Cardiac ventricle fibroblast (primary cell): ENCODE measurements at places on chromosomes 3 and 15. TPM values are rescaled to one million over a fixed set of nuclear protein-coding genes. Genes with fewer than 3 reads are reported as not detected.

ACAD9 gene
- 27.1 and 31.5 TPM in 2 replicates for total RNA-seq

RFT1 gene
- 8.6 and 10.4 TPM in 2 replicates for total RNA-seq

HAPLN3 gene
- total RNA-seq = 4.4 and 4.7 TPM in 2 replicates

CRYGS gene
- 1.1 and 2.2 TPM in 2 replicates for total RNA-seq

ATP13A5 gene
- total RNA-seq = not detected in 2 replicates

CCPG1 gene
- 39.9 and 55.3 TPM in 2 replicates for total RNA-seq

SKIL gene
- total RNA-seq = 10.4 and 14.6 TPM in 2 replicates

ZNF80 gene
- not detected in 2 replicates for total RNA-seq

SHISA5 gene
- 119 and 121 TPM in 2 replicates for total RNA-seq

CCR8 gene
- not detected in 2 replicates for total RNA-seq

CCDC13 gene
- total RNA-seq = 1.4 and 2.0 TPM in 2 replicates

SYNM gene
- 1.8 TPM in 2 replicates for total RNA-seq

CLDN18 gene
- not detected in 2 replicates for total RNA-seq

TMEM212 gene
- not detected in 2 replicates for total RNA-seq
